RKO (cell line): ENCODE measurements at places on chromosomes 5 and 9.

DNA sequence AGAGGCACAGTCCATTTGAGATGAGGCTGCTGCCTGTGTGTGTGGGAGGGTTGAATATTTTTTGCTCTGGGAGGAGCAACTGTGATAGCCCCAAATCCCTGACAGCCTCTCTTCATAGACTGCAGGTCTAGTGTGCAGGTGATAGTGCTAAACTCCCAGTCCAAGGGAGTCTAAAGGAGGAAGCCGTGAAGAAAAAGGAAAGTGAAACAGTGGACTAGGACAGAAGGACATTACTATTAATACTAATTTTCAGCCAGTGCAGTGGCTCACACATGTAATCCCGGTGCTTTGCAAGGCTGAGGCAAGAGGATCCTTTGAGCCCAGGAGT, 295.0 kb downstream of the PDE4D start:
- DNase-seq: no peak

- no peak for DNase-seq
Observed at GRCh38 chr5:42620579-42621216, 135.9 kb upstream of the CCDC152 start.

GRCh38 chr5:92749943-92750342, 831.1 kb downstream of the NR2F1-AS1 start:
- DNase-seq: no peak

DNA sequence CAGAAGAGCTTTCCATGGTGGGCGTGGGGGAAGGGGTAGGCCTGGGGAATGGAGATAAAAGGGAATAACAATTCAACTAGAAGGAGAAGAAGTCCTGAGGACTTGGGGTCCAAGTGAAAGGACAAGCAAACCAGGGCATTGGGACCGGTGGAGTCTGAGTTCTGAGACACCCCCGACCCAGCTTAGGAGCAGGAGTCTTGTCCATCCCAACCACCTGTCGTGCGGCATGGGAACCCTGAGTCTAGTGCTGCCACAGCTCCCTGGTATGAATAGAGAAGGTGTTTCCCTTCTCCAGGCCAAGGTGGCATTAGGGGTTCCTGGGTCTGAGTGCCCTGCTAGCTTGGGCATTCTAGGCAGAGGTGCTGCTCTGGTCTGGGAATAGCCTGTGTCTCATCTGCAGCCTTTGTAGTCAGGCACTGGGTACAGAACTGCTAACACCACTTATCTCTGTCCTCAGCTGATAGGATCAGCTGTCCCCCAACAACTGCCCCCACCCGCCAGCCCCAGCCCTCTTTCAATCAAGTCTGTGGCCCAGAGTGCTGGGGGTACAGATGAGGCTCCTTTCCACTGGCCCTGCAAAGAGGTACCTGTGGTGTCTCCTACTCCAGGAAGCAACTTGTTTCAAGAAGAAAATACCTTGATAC, 9.9 kb downstream of the HNRNPAB start:
- DNase-seq: no peak

DNA sequence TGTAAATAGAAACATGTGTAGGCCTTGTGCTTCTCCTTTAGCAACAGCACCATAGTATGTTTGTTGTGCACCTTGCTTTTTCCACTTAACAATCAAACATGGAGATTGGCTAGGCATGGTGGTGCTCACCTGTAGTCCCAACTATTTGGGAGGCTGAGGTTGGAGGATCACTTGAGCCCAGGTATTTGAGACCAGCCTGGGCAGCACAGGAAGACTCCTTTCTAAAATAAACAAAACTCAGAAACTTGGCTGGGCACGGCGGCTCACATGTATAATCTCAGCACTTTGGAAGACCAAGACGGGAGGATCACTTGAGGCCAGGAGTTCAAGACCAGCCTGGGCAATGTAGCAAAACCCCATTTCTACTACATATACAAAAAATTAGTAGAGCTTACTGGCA, 948 bp upstream of the FAXDC2 start:
- no peak for DNase-seq
